ENCODE measurements at places on chromosomes 2 and 18.

DNA sequence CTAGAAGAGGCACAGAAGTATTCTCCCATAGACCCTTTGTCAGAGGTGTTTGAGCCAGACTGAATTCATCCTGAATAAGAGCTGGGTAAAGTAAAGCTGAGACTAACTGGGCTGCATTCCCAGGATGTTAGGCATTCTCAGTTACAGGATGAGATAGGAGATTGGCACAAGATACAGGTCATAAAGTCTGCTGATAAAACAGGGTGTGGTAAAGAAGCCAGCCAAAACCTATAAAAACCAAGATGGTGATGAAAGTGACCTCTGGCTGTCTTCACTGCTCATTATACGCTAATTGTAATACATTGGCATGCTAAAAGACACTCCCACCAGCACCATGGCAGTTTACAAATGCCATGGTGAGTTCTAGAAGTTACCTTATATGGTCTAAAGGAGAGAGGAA lies 364.9 kb upstream of the TMEFF2 start:
- DNase-seq: no peak

GRCh38 chr2:186516396-186516795 lies 30.3 kb downstream of the ZC3H15 start:
- no peak for DNase-seq

GRCh38 chr2:143001501-143001900 lies 124.0 kb downstream of the KYNU start:
- DNase-seq: no peak

DNA sequence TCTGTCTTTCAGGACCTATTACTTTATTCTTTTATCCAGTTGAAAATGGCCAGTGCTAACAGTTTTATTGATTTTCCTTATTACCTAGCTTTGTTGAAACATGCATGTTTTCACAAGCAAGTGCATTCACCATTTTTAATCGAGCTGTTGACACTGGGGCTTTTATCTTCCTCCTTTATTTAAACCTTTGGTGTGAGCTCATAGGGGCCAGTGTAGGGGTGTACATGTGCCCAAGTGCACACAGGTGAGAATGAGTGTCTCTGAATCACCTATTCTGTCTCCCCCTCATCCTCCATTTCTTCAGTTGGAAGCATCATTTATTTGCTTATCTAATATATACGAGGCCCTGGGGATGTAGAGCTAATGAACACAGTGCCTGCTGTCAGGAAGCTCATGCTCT lies 199.1 kb downstream of the PRKCE start:
- DNase-seq: no peak

DNA sequence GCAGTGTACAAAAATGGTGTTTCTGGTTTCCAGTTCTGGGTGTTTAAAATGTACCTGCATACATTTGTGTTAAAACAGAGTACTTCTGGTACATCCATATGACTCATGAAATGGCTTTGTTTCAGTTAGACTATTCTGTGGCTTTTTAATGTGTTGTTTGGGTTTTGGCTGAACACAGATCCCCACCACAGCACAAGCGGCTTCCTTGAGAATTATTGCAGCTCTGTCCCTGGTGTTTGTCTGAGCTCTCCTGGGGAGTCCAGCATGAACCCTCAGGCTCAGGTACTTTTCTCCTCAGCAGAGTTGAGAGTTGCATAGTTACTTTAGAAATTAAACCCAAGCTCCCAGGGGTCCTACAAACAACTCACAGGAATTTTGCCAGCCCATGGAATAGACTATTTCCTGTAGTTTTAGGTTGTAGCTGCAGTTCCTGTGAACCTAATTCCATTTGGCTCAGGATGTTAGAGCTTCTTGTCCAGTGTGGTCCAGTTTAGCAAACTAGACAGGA lies 64.8 kb upstream of the EML6 start:
- DNase-seq: no peak

- DNase-seq: no peak
Measured at GRCh38 chr2:16862471-16862870, 196.8 kb upstream of the CYRIA start.

- peak; percentile 89 for DNase-seq
Measured at GRCh38 chr2:19574778-19575260, 216.4 kb upstream of the OSR1 start.

DNA sequence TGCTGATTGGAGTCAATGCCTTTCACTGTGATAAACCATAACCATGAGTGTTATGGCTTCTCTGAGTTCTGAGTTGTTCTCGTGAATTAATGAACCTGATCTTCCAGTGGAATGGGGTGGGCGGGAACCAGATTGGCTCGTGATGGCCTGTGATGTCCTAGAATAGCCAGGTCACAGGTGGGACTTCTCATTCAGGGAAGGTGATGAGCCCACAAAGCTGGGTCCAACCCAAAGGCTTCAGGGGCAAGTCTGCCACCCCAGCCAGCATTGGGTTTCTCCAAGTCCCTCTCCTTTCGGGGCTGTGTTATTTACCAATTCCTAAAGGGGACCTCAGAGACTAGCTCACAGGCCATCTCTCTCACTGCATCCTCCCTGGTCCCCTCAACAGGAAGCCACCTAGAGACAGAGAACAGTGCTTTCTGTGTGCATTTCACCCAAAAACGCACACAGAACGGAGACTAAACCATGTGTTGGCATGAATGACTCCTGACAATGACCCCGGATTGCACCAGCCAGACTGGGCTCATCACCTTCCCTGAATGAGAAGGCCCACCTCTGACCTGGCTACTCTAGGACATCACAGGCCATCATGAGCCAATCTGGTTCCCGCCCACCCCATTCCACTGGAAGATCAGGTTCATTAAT lies 85.5 kb downstream of the MALT1 start:
- DNase-seq: no peak

DNA sequence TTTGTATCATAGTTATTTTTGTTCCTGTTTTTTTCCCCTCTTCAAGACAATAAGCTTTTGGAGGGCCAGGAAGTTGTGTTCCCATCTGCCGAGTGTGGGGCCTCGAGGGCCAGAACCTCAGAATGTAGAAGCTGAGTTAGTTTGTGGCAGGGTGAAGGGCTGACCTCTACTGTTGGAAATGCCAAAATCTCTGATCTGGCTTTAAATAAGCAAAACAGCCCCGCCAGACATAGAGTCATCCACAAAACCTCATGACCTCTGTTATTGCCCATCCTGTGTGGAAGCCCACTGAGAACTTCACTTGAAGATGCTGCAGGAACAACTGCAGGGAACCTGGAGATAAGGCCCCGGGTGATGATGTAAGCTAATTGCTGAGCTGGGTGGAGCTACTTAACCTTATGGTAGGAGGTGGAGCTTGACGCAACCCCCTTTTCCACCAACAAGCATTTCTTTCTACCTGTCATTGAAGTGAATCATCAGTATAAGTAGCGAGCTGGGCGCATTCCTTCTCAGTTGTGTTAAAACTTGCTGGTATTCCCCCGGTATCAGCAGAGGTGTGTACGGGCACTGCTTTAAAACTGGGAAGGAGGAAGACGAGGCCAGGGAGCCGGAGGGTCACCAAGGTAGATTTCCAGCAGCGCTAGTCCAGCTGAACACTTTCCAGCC lies 177.2 kb downstream of the NEDD4L start:
- DNase-seq: no peak

DNA sequence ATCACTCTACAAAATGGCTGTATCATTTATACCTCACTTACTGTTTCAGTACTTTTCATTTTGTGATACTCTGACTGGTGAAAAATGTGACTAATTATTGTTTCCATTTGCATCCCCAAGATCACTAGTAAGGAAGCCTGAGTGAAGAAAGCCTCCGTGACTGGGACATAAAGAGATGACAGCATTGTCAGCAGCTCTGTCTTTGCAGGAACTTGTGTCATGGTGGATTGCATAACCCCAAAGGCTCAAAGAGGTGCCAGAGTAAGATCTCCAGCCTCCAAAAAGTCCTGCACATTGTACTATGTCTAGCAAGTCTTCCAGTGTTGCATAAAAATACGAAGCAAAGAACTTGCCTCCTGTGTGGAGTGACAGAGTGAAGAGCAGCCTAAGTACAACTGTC lies 187.5 kb upstream of the CRIM1 start:
- DNase-seq: no peak

DNA sequence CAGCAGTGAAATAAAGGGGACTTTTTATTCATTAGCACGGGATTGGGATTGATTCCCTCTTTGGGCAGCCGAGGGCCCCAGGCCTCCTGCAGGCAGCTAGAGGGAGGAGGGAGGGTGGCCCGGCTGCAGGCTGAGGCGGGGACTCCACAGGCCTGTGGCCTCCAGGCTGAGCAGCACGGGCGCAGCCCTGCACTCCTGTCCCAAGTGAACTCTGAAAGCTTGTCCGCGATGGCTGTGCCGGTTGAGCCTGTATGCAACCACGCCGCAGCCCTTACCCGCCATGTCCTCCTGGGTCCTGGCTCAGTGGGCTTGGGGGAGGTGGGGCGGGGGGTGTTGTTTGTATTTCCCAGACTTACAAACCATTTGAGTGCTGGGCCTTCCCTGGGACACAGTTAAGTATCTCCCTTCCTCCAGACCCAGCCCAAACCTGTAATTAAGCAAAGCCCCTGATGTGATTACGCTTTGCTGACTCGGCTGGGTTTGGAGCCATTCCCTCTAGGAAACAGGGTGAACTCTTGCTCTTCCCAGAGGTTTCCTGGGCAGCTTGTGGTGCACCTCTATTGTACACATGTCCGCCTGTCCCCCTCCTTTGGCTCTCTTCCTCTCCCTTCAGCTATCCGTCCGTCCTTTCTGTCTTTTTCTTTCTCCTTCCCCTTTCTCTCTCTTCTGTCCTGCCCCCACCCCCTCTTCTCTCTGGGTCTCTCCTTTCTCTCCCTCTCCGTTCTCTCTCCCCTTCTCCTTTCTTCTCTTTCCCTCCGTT lies 5.3 kb downstream of the GLI2 start:
- DNase-seq: peak; percentile 71

- no peak for DNase-seq
Measured at GRCh38 chr2:229780856-229781773, 66.8 kb upstream of the DNER start.

All from left hindlimb (tissue), 1 donor.